G401 (cell line): ENCODE measurements at places on chromosomes 3 and 15. TPM values are rescaled to one million over a fixed set of nuclear protein-coding genes. Genes with fewer than 3 reads are reported as not detected.

The NR1I2 gene
- total RNA-seq: not detected in 2 replicates

The SLCO2A1 gene
- not detected in 2 replicates for total RNA-seq

The GABRA5 gene
- total RNA-seq: 159 and 239 TPM in 2 replicates

The GTPBP8 gene
- 20.4 and 26.9 TPM in 2 replicates for total RNA-seq
